ENCODE measurements at places on chromosomes 3 and 15.

- no peak for DNase-seq
These were observed 652 bp downstream of the DUOX1 start for GRCh38 chr15:45130291-45131000.

- no peak for DNase-seq
These were observed 98.9 kb downstream of the NR1D2 start for GRCh38 chr3:24043985-24044384.

- no peak for DNase-seq
These were observed 86.7 kb upstream of the SNRPA1 start for GRCh38 chr15:101381671-101382212.

GRCh38 chr3:175445741-175446140 is 586.6 kb downstream of the NAALADL2 start:
- no peak for DNase-seq

Measured in HuH-7.5 (cell line).